Left hindlimb (tissue), 1 donor: ENCODE measurements at places on chromosomes 7 and 10.

- no peak for DNase-seq
These were observed 533.4 kb downstream of the NEBL start for GRCh38 chr10:20363684-20364083.

DNA sequence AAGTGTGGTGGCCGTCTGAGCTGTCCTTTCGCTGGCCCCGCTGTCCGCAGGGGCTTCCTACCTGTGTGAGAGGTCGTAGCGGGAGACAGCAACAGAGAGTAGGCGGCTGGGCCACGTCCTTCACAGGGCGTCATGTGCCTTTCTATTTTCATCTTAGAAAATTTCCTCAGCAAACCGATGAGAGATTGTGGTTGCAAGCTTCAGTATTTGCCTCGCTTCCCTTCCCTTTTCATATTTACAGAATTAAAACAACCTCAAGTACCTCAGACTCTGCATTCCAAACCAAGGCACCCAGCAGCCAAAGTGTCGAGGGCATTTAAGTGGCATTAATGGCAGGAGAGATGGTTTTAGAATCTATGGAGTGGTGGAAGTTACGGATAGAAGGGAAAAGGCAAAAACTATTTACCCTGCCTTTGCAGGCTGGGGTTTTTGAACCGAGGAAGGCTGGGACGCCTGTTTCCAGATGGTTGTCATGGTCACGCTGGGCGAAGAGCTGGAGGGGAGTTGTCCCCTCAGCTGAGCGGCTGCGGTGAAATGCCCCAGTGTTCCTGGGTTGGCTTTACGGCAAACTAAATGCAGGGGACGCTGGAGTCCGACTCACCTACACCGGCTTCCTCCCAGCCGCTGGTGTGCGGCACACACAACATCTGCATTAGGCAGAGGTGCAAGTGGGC lies 41.9 kb downstream of the WIPI2 start:
- no peak for DNase-seq

DNA sequence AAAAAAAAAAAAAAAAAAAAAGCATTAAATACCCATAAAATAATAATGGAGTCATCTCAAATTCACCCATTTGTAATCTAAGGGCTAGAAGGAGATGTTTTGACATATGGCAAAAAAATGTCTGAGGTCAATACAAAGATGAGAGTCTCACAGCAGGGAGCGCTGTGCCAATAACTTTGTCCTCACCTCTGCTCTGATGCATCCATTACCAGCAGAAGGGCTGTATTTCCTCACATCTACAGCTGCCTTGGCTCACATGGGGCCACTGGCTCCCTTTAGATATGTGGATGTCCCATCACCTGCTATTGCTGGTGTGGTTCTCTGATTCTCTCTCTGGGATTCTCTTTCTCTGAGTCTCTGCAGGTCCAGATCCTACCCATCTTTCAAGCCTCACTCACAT lies 90.3 kb upstream of the FAM133B start:
- no peak for DNase-seq

DNA sequence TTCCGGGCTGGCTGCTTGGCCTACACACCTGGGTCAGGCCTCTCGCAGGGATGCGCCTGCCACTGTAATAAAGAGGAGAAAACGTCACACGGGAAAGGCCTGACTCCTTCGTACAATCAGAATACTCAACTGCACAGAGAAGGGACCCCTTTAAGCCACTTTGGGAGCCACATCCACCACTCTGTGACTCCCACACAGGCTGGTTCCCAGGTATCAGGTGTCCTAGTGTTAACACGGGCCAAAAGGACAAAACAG lies 5.8 kb upstream of the ZNF736 start:
- DNase-seq: no peak

- no peak for DNase-seq
These were observed 12.9 kb downstream of the FRG2B start for GRCh38 chr10:133613699-133614098.

- no peak for DNase-seq
These were observed 417.9 kb upstream of the LRGUK start for GRCh38 chr7:133709036-133709880.

- DNase-seq: no peak
These were observed 62.1 kb downstream of the TCERG1L start for GRCh38 chr10:131249238-131249954.

DNA sequence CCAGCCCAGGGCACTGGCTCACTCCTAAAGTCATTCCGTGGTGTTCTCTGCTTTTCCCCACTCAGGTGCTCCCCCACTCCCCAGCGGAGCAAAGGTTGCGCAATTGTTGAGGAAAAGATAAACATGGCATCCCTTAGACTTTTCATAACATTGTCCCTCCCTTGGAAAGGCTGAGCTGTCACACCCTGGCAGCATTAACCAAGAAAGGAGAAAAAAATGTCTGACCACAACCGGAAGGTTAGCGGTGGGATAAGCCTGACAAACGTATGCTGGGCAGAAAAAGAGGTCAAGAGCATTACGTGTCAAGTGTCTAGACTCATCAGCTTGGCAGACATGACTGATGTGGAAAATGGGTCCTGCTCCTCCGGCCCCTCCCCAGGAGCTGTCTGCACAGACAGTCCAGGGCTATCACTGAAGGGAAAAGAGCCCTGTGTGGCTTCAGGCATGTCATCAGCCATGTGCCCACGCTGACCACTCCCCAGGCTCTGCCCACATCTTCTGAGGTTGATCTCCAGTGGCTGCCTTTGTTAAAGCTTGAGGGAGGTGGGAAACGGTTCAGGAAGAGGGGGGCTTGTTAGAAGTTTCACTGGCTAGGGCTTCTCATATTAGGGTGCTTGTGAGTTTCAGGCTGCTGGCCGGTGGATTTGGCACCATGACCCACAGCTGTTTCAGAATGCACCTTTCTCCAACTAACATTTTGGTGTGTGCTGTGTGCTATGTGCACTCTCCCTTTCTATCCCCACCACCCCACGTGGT lies 30.1 kb downstream of the BTBD16 start:
- DNase-seq: no peak
